ENCODE measurements at places on chromosomes 7 and 10.

- DNase-seq = no peak
Observed at GRCh38 chr7:77442636-77443035, 26.5 kb upstream of the GSAP start.

GRCh38 chr10:69073026-69073425 lies 14.9 kb upstream of the SRGN start:
- DNase-seq = no peak

DNA sequence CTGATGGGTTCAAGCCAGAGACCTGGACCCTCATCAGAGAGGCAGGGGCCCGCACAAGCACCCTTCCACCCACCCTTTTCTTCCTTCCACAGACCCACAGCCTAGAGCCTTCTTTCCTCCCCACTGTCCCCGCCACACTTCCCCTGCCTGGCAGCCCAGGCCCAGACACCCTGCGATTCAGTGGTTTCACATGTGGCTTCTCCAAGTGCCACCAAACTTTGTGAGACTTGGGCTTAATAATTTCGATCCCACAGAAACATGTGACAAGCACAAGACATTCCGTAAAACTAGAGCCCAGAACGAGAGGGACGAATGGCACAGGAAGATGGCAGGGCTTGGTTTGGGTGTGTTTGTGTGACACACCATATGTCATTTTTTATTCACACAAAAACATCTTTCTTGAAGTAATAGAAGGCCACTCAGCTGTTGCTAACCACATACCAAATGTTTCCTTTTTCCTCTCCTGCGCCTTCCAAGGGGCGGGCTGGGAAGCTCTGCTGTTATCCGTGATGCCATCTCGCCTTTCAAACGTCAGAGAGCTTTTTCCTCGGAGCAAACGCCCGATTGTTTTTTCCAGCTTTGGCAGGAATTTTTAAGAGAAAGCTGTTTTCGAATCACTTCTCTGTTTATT lies 162.9 kb downstream of the GRK5 start:
- DNase-seq = no peak

GRCh38 chr7:141884539-141885225 lies 31.5 kb upstream of the OR9A4 start:
- no peak for DNase-seq

DNA sequence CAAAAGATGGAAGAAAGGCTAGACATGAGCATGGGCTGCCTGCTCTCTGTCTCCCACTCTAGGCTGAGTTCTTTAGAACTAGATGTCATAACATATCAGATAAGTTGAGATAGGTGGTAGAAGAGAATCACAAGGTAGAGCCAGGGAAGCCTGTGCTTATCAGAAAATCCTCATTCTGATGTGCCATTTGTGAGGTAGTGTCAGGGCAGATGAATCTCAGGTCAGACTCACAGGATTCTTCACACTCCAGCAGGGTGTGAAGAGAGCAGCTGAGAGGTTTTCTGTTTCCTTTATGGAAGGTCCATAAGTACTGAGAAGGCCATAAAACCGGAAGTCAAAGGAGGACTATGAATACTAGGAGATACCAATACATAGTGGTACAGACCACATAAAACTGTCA lies 132.9 kb downstream of the RNLS start:
- no peak for DNase-seq

GRCh38 chr10:86195521-86196157 lies 171.0 kb downstream of the GRID1 start:
- DNase-seq = no peak

- DNase-seq = peak; percentile 30
Observed at GRCh38 chr10:13074563-13075451, 25.2 kb upstream of the OPTN start.

DNA sequence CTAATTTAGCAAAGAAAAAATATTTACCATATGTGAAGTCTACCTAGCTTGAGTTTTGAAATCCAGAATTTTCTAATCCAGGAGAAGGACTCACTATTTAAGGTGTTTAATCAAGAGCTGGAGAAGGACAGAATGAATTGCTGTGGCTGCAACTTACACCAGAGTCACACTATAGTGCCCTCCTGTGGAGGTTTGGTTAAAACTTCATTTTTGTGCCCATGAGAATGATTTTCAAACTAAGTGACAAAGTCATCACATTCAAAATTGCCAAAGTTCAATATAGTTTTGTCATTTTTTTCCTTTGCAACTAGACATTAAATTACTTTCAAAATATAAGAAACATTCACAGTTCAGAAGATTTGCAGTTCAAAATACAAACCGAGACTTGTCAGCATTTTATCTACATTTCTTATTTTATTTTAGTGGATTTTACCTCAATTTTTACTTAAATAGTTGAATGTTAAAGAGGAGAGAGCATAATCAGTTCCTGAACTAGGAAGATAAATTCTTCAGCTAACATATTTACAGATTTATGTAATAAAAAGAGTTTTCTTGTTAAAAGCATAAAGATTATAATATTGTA lies 70.7 kb downstream of the CABCOCO1 start:
- DNase-seq = no peak
